Sciatic nerve (tissue), 2 donors: ENCODE measurements at places on chromosomes 7 and 10. TPM values are rescaled to one million over a fixed set of nuclear protein-coding genes. Genes with fewer than 3 reads are reported as not detected.
A peak's percentile ranks its signal among the peaks of the same experiment; 100 is the strongest.

GRCh38 chr7:23963461-23964165 is 253.6 kb downstream of the STK31 start:
- no peak for DNase-seq

DNA sequence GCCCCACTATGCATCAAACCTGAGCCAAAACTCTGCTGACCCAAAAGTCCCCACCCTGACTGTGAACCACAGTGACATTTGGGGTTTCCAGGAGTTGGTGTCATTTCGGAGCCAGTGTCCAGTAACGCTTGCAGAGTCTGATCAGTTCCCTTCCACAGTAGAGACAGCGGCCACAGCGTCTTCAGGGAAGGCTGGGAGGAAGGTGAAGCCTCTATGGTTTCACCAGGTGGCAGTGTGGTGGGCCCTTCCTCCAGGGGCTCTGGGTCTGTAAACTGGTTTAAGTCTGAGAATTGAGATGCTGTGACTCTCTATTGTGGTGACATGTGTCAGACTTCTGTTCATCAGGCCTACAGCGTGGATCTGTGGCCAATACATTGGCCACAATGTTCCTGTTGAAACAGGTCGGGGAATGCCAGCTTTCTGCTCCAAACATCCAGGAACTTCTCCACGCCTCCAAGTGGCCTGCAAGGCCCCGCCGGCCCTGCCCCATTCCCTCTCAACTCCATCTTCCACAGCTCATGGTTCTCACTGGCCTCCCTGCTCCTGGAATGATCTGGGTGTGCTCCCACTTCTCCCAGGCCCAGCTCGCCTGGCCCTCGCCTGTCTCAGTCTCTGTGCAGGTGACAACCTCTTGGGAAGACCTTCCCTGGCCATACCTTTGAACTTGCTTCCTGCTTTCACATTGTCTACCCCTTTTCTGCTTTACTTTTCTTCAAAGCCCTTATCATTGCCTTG is 124.5 kb upstream of the FAM20C start:
- DNase-seq = peak; percentile 49

DNA sequence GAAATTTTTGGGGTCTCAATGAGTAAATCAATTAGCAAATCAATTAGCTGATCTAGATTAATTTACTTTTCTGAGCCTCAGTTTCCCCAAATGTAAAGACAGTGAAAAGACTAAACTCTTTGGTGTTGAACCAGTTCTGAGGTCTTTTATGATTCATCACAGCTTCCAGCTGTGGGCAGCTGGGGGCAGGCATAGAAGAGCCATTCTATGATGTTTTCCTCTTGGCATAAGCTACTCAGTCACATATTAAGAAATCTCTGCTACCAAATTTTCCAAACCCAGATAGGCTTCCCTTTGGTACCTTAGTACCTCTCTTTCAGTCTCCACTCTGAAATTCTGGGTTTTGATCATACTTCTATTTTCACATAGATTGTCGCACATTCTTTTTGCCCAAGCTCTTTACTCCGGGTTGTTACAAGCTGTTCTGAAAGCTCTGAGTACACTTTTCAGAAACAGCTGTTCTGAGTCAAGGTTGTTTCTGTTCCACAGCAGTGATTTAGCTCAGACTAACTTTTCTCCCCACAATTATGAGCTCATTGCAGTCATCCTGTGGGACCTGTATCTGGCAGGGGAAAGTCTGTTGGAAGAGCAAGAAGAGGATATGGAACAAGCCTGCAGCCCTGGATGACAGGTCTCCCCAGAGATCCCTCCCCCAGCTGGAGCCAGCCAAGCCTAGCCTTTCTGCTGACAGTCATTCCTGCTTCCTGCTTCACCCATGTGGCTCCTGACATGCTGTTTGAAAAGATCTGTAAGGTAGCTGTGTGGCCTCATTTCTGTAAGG is 599.6 kb upstream of the GHITM start:
- peak; percentile 67 for DNase-seq

- DNase-seq = no peak
These were observed 72.7 kb downstream of the TMEM130 start for GRCh38 chr7:98797150-98797549.

The HOGA1 gene
- total RNA-seq = 4.1 TPM

The PRRT4 gene
- total RNA-seq = 4.0 TPM

The THSD7A gene
- total RNA-seq = 30.9 TPM
